IgD-negative memory B cell (primary cell): ENCODE measurements at places on chromosomes 6 and 20. TPM values are rescaled to one million over a fixed set of nuclear protein-coding genes. Genes with fewer than 3 reads are reported as not detected.

ZBTB46 gene
- 0.04 TPM for polyA plus RNA-seq

IFT52 gene
- 31.3 TPM for polyA plus RNA-seq

SIM1 gene
- polyA plus RNA-seq, result not detected

C20orf202 gene
- polyA plus RNA-seq, result not detected

CPXM1 gene
- polyA plus RNA-seq, result 1.1 TPM

ALDH8A1 gene
- not detected for polyA plus RNA-seq

TMEM74B gene
- polyA plus RNA-seq, result 0.80 TPM

POFUT1 gene
- 15.1 TPM for polyA plus RNA-seq

FOXS1 gene
- polyA plus RNA-seq, result not detected

OPN5 gene
- not detected for polyA plus RNA-seq

UBE2J1 gene
- polyA plus RNA-seq, result 193 TPM

MYB gene
- not detected for polyA plus RNA-seq

SNPH gene
- 1.3 TPM for polyA plus RNA-seq

RTEL1 gene
- polyA plus RNA-seq, result 2.6 TPM

GPX5 gene
- not detected for polyA plus RNA-seq

TOX2 gene
- polyA plus RNA-seq, result 0.73 TPM

BPIFA1 gene
- not detected for polyA plus RNA-seq

SPATS1 gene
- not detected for polyA plus RNA-seq

ELMO2 gene
- 29.1 TPM for polyA plus RNA-seq

NHSL1 gene
- not detected for polyA plus RNA-seq

ZC2HC1B gene
- polyA plus RNA-seq, result not detected

RBM24 gene
- polyA plus RNA-seq, result not detected

PCSK2 gene
- polyA plus RNA-seq, result not detected

SPATA25 gene
- not detected for polyA plus RNA-seq

PTCHD4 gene
- polyA plus RNA-seq, result not detected

NTSR1 gene
- polyA plus RNA-seq, result not detected

ARMC2 gene
- 3.2 TPM for polyA plus RNA-seq

ECT2L gene
- polyA plus RNA-seq, result 0.23 TPM

PRR18 gene
- polyA plus RNA-seq, result not detected

COL12A1 gene
- not detected for polyA plus RNA-seq

PHACTR1 gene
- 12.8 TPM for polyA plus RNA-seq

OXT gene
- 0.59 TPM for polyA plus RNA-seq

COL11A2 gene
- not detected for polyA plus RNA-seq

AGPAT4 gene
- 0.98 TPM for polyA plus RNA-seq
